ENCODE measurements at places on chromosomes 16 and 17.
A peak's percentile ranks its signal among the peaks of the same experiment; 100 is the strongest.

- DNase-seq, result no peak
These were observed 390.8 kb upstream of the MON1B start for GRCh38 chr16:76800196-76800595.

DNA sequence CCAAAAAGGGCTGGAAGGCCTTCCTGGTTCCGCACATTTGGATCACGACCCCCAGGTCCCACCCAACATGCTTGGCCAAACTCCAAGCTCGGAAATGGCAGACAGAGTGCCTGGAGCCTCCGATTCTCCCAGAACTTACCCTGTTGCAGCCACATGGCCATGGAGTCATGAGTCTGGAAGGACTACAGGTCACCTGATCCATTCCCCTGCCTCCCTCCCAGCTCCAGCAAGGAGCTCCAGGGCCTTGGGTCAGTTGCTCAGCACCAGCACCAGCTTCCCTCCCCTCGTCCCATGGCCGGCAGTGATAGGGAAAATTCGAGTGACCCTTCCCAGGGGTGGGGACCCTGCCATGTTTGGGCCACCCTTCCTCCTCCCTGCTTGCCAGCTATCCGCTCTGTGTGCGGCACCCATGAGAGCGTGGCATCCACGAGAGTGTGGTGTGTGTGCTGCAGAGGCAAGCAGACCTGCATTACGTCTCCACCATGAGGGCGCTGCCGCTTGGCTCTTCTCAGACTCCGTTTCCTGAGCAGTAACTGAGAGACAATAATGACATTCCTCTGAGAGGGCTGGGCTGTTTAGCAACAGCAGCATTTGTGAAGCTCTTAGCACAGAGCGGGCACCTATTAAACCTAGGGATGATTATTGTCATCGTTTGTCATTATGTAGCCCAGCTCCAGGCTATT is 21.3 kb upstream of the RPL38 start:
- DNase-seq, result no peak

DNA sequence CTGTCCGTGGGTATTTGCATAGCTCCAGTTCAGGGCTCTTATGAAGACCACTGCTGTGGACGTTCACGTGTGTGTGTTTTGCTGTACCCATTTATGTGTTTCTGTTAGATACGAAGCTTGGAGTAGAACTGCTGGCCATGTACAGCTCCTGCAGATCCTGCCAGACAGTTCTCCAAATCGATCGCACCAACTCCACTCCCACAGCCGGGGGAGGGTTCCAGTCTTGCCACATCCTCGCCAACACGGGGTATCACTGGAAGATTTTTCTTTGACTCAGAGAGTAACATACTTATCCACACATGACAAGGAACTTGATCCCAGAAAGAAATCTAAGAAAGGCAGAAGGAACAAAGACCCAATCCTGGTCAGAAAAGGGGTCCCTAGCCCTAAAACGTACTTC is 37.4 kb downstream of the TMEM186 start:
- DNase-seq, result no peak

DNA sequence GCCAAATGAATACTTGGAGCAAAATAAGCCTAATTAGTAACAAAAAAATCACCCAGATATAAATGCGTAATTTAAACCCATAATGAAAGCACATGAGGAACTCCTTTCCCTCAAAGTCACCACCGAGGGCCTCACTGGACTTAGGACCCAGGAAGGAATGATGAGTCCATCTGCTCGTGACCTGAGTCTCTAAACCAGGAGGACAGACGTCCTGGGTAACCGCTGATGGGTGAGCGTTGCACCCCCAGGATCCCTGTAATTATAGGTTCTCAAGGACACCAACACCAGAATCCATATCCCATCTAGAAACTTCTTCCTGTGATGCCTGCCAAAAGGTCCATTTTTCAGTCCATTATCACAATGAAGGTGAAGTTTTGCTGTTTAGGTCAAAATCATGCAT is 121.4 kb downstream of the ZNF778 start:
- DNase-seq, result no peak

GRCh38 chr17:647324-648197 is 67.1 kb downstream of the VPS53 start:
- no peak for DNase-seq

GRCh38 chr17:4678448-4679026 is 25.4 kb downstream of the PELP1 start:
- no peak for DNase-seq

DNA sequence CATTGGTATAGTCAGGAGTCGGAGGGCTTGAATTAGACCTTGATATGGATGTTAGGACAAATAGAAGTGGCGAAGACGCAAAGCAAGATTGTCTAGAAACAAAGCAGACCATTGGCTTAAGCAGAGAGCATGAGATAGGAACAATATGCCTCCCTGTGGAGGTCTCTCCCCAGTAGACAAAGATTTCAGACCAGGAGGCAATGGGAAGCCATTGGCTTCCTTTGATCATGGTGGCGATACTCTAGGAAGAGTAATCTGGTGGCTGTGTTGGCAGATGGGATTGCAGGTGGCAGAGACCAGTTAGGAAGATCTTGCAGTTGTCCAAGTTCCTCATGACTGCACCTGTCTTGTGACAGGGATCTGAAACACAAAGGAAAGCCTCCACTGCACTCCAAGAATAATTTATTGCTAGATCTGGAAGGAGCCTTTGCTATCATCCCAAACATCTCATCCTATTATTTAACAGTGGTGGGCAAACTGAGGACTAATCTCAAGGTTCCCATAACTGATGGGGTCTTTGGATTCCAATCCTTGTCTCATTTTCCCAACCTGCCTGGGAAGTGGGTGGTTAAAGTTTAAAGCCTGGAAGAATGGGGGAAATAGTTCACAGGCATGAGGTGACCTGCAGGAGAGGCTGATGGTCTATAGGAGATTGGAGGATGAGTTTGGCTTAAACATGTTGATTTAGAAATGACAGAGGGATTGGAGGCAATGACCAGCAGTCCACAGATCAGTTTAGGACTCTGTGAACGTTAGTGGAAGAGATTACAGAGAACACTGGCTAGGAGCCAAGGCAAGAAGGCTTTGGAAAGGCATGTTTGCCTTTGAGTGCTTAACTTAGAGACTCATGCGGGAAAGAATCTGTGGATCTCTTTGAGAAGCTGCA is 37.0 kb downstream of the HLF start:
- DNase-seq, result no peak

GRCh38 chr16:4904108-4904941 is 32.6 kb downstream of the PPL start:
- DNase-seq, result no peak

GRCh38 chr17:39744075-39744835 is 6.5 kb downstream of the GRB7 start:
- peak; percentile 11 for DNase-seq

DNA sequence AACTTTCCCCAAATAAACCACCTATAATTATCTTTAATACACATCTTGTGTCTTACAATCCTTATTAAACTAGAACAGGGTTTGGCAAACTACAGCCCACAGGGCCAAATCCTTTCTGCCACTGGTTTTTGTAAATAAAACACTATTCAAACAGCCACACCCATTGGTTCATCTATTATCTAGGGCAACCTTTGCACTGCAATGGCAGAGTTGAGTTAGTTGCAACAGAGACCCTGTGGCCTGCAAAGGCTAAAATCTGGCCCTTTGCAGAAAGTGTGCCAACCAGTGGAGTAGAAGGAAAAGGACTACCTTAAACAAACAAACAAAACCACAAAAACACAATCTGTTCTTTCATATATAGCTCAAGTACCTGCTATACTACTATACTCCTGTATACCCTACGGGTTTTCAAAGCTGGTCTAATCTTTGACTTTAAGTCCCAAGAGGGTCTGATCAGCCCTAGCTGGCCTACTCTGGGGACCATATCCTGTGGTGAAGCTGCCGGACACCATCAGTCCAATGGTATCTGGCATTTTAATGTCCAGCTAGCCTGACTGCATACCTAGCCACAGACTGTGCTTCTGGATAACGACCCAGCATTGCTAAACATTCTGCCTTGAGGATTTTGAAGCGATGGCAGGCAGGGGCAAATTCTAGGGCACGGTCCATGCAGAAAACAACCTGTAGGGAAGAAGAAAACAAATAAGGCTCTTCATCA is 23.3 kb downstream of the CNP start:
- DNase-seq, result no peak

GRCh38 chr16:50360033-50360778 is 8.6 kb downstream of the BRD7 start:
- no peak for DNase-seq

DNA sequence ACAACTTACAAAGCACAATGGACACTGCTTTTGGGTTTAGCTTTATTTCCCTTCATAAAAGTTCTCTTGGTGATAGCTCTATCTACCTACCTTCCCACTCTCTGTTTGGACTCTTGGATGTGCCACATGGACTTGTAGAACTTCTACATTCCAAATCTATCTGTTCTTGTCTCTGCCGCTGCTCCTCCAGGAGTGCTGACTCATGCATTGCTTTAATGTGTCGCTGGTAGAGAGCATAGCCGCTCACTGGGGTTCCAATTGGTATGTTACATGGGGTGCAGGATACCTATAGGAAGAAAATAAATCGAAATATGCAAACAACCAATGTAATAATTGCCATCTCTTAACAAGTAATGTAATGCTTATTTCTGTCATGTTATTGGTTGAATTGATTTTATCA is 92.1 kb downstream of the TTC19 start:
- DNase-seq, result no peak

DNA sequence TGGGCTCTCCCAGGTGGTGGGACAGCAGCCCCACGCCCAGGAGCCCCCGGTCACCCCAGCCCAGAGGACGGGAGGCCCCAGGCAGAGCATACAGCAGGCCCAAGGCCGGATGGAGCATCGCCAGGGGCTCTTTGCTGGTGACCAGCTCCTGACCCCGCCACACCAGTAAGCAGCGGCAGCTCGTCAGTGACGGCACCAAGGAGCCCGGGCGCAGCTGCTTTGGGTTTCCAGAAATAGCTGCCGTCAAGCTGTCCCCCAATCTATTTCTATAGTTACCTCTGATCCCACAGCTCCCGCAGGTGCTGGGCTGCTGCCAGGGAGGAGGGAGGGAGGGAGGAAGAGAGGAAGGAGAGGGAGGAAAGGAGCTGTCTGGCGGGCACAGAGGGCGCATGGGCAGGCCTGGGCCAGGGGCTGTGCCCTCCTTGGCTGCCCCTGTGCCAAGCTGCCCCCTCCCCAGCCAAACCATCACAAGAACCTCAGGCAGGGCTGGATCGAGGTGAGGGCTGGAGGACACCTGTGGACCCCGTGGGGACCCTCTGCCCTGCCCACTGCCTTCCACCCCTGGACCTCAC is 10.8 kb upstream of the RASD1 start:
- no peak for DNase-seq

GRCh38 chr17:82031885-82032627 is 578 bp downstream of the RAC3 start:
- DNase-seq, result peak; percentile 71

DNA sequence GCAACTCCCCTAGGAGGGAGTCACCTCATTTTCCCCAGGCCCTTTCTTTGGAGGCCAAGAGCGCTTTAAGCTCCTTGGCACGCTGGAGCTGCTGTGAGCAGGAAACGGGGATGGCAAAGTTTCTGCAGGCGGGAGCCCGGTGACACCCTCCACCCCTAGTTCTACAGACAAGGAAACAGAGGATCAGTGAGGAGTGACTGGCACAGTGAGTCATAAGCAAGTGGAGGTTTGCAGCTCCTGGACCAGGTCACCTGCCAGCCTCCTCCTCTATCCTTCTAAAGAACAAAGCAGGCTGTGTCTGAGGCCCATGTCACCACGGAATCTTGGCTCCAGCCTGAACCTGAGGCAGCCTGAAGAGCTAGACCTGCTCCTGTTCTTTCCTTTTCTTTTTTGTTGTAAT is 141.9 kb downstream of the TMEM132E start:
- DNase-seq, result no peak

- no peak for DNase-seq
These were observed 61.9 kb downstream of the RTN4RL1 start for GRCh38 chr17:1963250-1963649.

DNA sequence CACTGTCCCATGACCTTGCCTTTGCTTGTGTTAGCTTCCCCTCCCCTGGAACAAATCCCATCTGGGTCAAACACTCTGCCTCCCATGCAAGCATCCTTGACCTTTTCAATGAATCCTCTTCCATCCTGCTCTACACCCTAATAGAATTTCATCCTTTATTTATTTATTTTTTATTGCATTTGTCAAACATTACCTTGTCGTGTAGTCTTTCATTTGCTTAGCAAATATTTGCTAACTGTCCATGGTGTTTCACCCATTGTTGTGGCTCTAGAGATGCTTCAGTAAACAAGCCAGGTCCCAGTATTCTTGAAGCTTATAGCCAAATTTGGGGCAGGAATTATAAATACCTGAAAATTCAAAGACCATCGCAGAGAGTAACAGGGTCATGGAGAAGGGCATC is 51.0 kb upstream of the MRTFB start:
- DNase-seq, result no peak

DNA sequence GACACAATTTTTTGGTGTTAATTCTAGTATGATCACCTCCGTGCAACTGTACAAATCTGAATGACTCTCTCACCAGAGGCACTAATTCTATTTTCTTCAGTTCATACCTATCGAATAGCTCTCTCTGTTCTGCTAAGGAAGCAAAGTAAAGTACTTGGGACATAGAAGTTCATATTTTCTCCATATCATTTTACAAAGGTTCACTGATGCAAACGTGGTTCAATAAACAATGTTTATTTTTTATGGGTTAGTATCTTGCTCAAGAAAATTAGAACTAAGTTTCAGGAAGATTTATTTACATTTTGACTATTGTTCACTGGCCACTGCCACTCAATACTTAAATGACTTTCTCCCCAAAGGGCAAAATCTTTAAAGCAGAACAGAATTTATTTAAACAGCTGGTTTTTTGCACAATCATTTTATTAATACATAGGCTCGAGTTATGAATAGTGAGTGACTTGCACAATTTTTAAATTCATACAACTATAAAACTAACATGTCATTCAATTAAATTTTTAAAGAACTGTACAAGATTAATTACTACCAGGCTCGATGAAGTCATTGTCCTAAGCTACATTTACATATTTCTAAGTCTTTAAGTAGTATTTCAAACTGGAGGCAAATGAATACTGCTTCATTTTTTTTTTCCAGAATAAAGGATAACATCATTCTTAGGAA is 255.8 kb downstream of the C16orf95 start:
- no peak for DNase-seq
